ENCODE measurements at places on chromosomes 1 and 21. TPM values are rescaled to one million over a fixed set of nuclear protein-coding genes. Genes with fewer than 3 reads are reported as not detected.

Gene CD1E
- total RNA-seq, result not detected

Gene SLC25A34
- 0.24 TPM for total RNA-seq

Gene ADGRL4
- not detected for total RNA-seq

Gene NPL
- total RNA-seq, result 1.2 TPM

Gene TMIGD3
- total RNA-seq, result not detected

Gene AKNAD1
- total RNA-seq, result 2.2 TPM

Gene PLCH2
- total RNA-seq, result 0.24 TPM

Gene LIPI
- total RNA-seq, result not detected

Gene SOX13
- 20.9 TPM for total RNA-seq

Gene RAB25
- not detected for total RNA-seq

Gene PTP4A2
- total RNA-seq, result 168 TPM

Data from A549 treated with Hydrocortisone at 1 μM for 4 hours (cell line).